NCI-H187 (cell line): ENCODE measurements at places on chromosomes 16 and 17.

DNA sequence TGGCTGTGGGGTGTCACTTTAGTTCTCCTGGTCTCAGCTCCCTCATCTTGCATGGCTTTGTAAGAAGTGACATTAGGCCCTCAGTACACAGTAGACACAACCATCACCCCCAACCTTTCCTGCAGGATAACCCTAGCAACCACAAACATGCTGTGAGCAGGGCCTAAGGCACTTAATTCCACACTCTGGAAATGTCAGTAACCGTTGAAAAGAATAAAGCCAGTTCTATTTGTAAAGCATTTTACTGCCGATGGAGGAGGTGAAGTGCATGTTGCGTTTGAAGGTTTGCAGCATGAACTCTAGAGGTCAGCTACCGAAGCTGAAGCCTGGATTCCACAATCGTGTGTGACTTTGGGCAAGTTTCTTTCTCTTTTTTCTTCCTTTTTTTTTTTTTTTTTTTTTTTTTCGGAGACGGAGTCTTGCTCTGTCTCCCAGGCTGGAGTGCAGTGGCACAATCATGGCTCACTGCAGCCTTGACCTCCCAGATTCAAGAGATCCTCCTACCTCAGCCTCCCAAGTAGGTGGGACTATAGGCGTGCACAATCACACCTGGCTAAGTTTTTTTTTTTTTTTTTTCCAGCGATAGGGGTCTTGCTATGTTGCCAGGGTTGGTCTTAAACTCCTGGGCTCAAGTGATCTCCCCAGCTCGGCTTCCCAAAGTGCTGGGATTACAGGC, 26.1 kb upstream of the TOB1 start:
- DNase-seq: no peak

GRCh38 chr17:77882481-77883212, 75.9 kb upstream of the TNRC6C start:
- no peak for DNase-seq

GRCh38 chr17:58641887-58642311, 49.9 kb downstream of the TEX14 start:
- no peak for DNase-seq

DNA sequence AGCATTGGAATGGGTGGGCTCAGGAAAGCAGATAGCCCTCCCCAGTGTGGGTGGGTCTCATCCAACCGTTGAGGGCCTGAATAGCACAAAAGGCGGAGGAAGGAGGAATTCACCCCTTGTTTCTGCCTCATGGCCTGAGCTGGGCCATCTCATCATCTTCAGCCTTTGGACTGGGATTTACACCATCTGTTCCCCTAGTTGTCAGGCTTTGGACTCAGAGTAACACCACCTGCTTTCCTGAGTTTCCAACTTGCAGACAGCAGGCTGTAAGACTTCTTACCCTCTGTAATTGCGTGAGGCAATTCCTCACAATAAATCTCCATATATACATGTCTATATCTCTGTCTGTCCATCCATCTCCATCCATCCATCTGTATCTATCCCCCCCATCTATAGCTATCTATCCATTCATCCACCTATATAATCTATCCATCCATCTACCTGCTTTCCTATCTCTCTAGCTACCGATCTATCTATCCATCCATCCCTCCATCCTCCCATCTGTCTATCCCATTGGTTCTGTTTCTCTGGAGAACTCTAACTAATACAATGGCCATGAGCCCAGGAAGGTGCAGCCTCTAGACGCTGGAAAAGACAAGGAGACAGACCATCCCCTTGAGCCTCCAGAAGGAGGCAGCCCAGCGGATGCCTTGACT, 21.3 kb downstream of the DNAH17 start:
- no peak for DNase-seq

DNA sequence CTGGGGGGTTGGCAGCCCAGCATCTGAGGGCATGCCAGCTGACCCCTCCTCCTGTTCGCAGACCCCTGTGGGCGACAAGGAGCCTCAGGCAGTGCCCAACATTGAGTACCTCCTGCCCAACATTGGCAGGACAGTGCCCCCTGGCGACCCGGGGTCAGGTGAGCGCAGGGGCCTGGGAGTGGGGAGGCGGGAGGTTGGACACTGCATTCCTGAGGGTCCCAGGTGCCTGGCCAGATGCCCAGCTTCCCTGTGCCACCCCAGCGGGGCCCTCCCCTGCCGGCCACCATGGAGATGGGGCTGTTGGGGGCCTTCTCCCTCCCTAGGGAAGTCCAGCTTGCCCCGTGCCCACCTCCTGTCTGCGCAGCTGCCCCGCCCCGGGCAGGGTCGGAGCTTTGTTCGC, 70.1 kb downstream of the ARHGAP23 start:
- DNase-seq: no peak

DNA sequence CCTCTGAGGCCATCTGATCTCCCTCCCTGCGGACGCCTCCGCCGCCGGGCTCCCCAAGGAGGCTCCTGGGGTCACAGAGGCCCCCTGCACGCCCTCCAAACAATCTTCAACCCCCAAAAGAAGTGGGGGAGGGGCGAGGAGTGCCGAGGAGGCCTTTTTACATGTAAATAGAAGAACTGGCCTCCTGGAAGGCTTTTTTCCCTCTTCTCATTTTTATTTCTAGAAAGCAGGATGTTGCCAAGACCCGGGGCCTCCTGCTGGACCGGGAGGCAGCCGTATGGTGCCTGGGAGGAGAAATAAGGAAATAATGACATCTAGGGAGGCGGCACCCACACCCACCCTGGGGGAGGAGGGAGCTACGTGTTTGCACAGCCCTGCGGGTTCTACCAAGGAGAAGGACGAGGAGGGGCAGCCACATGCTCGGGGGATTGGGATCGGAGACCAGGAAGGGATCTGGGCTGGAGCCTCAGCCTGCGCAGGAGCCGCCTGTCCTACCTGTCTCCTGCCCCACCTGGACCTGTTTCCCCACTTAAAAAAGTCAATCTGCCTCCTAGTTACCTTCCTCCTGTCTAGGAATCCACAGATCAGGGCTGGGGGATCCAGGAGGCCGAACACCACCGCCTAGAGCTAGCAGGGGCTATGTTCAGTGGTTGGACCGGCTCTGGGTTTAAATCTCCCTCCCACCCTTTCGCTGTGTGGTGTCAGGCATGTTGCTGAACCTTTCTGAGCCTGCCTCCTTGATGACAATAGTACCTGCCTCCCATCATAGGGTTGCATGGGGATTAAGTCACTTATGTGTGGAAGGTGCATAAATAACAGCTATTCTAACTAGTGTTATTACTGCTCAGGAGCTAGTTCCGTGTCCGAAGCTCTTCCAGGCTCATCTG, 175.7 kb upstream of the GSE1 start:
- DNase-seq: no peak

GRCh38 chr16:75572864-75573542, 6.8 kb downstream of the GABARAPL2 start:
- DNase-seq: no peak

DNA sequence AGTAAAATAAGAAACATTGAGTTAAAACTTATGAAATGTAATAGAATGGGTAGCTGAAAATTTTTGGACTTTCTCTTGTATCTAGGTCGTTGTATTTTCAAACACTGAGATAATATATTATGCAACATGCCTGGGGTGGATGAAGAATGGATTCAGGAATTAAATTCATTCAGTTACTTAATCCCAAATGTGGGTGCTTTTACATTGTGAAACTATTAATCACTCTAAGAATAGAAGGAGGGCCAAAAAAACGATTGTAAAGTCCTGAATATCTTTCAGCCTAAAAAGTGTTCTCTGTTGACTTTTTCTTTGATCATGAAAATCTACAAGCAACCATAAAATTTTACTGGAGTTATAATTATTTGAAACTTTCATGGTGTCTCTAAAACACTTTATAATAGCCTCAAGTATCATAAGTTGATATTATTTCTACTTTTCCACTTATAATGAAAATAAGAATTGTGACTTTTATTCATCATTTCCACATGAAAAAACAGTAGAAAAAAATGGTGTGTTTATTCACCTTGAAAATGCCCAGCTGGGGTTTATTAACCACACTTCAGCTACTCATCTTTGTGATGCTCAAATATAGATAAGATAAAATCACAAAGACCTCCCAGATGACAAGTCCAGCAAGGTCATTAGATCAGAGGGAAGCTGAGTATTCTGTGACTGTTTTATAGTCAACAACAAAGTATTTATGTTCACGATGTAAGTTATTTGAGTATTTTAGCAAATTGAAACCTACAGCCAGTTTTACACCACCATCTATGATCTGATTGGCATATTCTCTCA, 619.9 kb upstream of the SOX9 start:
- DNase-seq: no peak
